ENCODE measurements at places on chromosomes 2 and 18.

DNA sequence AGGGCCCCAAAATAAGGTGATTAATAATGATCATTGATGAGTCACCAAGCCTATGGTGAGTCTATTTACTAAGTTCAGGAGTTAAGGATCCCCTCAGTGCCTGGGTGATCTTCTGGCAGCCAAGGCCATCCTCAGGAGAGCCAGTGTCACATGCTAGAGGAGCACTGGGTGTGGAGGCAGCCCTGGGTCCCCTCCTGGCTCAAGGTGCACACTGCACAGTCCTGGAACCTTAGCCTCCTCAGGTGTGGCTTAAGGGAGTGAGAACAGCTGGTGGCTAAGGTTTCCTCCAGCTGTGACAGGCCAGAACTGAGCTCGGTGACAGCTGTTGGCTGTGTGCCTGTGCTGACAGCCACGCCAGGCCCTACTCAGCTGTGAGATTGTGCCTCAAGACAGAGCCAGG lies 52.1 kb upstream of the ACAA2 start:
- no peak for DNase-seq
- no peak overlapping the region for H3K27ac ChIP-seq
- H3K27me3 ChIP-seq = peaks cover 9% of the 10 kb centered on the region
- no peaks in the 10 kb centered on the region for H3K4me1 ChIP-seq

GRCh38 chr18:67540559-67540958 lies 24.0 kb upstream of the DSEL start:
- no peak for DNase-seq
- H3K27me3 ChIP-seq = peaks cover 12% of the 10 kb centered on the region
- peaks cover 3% of the 10 kb centered on the region for H3K4me1 ChIP-seq
- H3K4me3 ChIP-seq = no peak overlapping the region

GRCh38 chr18:31647127-31647753 lies 37.1 kb downstream of the B4GALT6 start:
- peaks cover 19% of the 10 kb centered on the region for H3K27me3 ChIP-seq
- no peak overlapping the region for H3K4me3 ChIP-seq
- H3K36me3 ChIP-seq = no peaks in the 10 kb centered on the region
- DNase-seq = no peak
- peaks cover 11% of the 10 kb centered on the region for H3K4me1 ChIP-seq

DNA sequence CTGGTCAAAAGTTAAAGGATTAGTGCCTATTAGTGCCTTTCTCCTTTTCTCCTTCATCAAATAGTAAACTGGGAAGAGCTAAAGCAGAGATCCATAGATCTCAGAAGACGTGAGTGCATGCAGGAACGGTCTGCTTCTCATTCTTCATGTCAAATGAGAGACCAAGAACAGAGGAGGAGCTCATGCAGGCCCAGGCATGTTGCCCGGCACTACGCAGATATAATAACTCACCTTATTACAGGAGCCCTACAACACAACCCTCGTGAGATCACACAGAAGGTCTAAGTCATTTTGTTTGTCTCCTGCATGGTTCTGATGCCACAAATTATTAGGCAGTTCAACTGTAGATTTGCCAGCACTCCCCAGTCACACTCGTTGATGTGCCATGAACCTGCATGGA lies 71.8 kb downstream of the CMPK2 start:
- no peak overlapping the region for H3K4me3 ChIP-seq
- H3K27ac ChIP-seq = no peak overlapping the region

DNA sequence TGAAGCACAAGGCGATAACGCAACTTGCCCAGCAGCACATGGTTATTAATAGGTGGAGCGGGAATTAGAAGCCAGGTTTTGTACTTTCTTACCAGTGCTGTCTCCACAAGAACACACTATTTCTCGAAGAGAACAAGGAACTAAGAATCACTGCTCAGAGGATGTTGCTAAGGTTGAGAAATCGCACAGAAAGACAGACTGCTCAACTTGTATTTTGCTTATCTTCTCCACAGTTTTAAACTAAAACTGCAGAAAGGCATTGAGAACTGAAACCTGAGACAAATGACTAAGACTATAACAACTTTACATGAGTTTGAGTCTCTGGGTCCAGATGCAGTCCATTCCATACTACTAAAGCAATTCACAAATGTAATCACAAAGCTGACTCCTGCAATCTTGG lies 6.2 kb downstream of the PRKD3 start:
- peaks cover 20% of the 10 kb centered on the region for H3K4me1 ChIP-seq
- no peaks in the 10 kb centered on the region for H3K36me3 ChIP-seq
- no peak overlapping the region for H3K4me3 ChIP-seq
- no peak for DNase-seq

GRCh38 chr2:18834341-18834740 lies 245.0 kb upstream of the NT5C1B start:
- no peak for DNase-seq
- H3K36me3 ChIP-seq = peaks cover 9% of the 10 kb centered on the region
- H3K27me3 ChIP-seq = no peaks in the 10 kb centered on the region
- no peak overlapping the region for H3K4me3 ChIP-seq
- no peak overlapping the region for H3K27ac ChIP-seq
- no peaks in the 10 kb centered on the region for H3K4me1 ChIP-seq

GRCh38 chr18:45243340-45244110 lies 371.8 kb upstream of the SLC14A2 start:
- H3K27ac ChIP-seq = no peak overlapping the region
- no peaks in the 10 kb centered on the region for H3K4me1 ChIP-seq
- H3K27me3 ChIP-seq = peaks cover 10% of the 10 kb centered on the region

GRCh38 chr18:957829-958228 lies 53.2 kb downstream of the ADCYAP1 start:
- DNase-seq = no peak
- H3K27me3 ChIP-seq = peaks cover 10% of the 10 kb centered on the region
- H3K4me3 ChIP-seq = no peak overlapping the region
- no peaks in the 10 kb centered on the region for H3K36me3 ChIP-seq

Data from naive thymus-derived CD8-positive, alpha-beta T cell (primary cell).